ENCODE measurements at places on chromosomes 5 and 9. TPM values are rescaled to one million over a fixed set of nuclear protein-coding genes. Genes with fewer than 3 reads are reported as not detected.

MYMK gene
- not detected for total RNA-seq

SSNA1 gene
- total RNA-seq, result 89.0 TPM

KYAT1 gene
- 8.0 TPM for total RNA-seq

NKD2 gene
- total RNA-seq, result not detected

PCDHGA9 gene
- 3.9 TPM for total RNA-seq

GRIA1 gene
- total RNA-seq, result not detected

SAPCD2 gene
- total RNA-seq, result 27.8 TPM

ENTPD2 gene
- not detected for total RNA-seq

Data from endothelial cell of umbilical vein (primary cell).